ENCODE measurements at places on chromosomes 11 and 22.
A peak's percentile ranks its signal among the peaks of the same experiment; 100 is the strongest.

DNA sequence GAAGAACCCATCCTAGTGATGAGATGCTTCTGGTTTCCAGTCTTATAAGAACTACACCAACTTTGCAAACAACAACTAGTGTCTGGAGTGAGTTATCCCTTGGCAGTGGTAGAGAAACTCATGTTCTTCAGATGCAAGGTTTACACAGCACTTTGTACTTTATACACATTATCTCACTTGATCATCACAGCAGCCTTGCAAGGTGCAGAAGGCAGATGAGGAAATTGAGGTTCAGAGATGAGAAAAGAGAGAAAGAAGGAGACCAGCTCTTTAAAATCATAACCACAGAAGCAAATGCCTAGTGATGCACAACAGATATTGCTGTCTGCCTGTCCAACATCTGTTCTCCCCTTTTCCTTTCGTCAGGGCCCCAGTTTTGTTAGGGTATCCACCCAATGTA, 16.7 kb upstream of the CD44 start:
- no peak for DNase-seq

DNA sequence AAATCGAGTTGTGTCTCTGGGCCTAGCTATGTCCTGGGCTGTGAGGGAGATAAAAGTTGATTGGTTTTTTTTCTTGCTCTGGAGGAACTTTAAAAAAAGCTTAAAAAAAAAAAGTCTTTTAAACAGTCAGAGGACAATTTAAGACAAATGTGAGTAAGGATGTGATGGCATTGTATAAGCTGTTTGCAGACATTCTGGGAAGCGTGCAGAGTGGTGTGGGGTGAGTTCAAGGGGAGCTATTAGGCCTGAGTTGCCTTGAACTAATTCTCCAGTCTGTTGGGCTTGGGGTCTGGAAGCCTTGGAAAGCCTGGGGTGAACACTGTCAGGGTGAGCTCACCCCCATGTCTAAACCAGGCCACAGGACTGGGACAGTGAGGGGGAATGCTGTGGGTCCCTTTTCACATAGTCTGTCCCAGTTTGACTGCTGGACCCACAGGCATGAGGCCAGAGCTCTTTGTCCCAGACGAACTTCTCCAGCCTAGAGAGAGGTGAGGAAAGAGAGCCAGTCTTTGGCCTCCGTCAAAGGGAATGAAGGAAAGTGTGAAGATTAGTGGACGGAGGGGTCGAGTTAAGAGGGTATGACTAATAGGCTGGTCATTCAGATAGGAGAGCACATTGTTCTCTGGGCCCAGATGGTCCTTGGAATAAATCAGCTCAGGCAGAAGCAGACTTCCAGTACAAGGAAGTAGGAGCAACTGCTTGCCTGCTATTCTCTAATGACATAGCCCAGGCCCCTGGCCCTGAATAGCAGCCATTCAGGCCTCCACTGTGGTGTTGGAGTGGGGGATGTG, 76.4 kb upstream of the NNMT start:
- no peak for DNase-seq

GRCh38 chr11:122101625-122102291, 14.3 kb downstream of the BLID start:
- DNase-seq = no peak

- DNase-seq = no peak
These were observed 74.6 kb downstream of the AASDHPPT start for GRCh38 chr11:106152013-106152412.

DNA sequence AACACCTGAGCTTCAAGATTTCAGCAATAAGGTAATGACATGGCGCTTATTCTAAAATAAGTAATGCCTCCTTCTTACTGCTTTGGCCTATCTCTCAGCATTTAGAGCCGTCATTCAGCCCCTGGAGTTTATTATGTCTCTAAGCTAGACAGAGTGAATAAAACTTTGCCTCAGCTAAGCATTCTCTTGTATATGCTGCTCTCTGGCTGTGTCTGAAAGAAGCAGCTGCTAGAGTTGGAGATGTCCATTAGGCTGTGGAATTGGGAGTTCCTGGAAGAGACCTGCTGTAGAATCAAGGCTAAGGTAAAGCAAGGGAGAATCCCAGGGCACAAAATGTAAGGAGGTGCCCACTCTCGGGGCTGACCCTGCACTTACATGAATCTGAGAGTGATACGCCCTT, 35.5 kb upstream of the TTC12 start:
- no peak for DNase-seq

GRCh38 chr11:122269824-122270223, 153.8 kb upstream of the BLID start:
- no peak for DNase-seq

DNA sequence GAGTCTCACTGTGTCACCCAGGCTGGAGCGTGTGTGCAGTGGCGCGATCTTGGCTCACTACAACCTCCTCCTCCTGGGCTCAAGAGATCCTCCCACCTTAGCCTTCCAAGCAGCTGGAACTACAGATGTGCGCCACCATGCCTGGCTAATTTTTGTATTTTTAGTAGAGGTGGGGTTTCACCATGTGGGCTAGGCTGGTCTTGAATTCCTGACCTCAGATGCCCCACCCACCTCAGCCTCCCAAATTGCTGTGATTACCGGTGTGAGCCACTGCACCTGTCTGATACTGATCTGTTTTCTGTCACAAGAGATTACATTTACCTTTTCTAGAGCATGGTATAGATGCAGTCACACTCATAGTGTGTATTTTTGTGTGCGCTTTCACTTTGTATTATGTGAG, 11.6 kb downstream of the ATG13 start:
- no peak for DNase-seq

DNA sequence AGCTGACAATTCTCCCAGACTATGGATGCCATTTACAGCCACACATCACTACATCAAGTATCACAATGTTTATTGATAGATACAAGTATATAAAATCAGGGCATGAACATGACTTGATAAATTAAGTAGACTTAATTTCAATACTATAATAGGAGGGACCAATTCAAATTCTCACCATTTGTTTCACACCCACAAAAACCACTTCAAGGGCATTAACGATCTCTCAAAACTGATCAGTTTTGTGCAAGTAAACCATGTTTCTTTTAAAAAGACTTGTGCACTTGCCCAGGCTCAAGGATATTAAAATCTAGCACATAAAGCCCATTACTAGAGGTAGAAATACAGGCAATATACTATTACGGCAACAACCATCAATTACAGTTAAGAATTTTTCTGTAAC, 11.7 kb downstream of the EIF4G2 start:
- no peak for DNase-seq

DNA sequence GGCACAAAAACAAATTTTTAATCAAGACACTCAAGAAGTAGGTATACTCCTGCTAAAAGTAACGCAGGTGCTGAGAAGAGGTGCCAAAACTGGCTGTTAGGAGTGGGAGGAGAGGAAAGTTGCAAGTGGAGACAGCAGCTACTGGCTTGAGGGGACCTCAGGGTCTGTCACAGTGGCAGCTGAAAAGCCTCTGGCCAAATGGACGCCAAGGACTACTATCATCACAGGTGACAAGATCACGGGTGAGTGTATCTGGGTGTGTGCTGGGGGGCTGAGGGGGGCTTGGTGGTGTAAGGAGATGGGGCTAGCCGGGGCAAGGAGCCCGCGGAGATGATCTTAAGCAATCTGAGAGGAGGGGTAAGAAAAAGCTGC, 687 bp downstream of the ZNF202 start:
- no peak for DNase-seq

DNA sequence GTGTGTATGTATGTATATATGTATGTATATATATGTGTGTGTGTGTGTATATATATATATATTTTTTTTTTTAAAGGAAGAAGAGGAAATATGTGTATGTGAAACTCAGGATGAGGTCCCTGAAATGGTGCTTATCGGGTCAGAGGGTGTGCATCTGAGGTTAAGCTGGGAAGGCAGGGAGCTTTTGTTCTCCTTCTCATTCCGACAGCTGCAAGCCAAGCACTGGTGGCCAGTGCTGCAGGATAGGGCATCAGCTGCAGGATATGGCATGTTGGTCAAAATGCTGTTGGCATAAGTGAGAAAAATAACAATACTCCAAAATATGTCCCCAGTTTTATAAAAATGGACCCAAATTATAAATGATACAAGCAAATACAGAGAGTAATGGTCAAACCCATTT, 7.4 kb downstream of the SNRPD3 start:
- no peak for DNase-seq

DNA sequence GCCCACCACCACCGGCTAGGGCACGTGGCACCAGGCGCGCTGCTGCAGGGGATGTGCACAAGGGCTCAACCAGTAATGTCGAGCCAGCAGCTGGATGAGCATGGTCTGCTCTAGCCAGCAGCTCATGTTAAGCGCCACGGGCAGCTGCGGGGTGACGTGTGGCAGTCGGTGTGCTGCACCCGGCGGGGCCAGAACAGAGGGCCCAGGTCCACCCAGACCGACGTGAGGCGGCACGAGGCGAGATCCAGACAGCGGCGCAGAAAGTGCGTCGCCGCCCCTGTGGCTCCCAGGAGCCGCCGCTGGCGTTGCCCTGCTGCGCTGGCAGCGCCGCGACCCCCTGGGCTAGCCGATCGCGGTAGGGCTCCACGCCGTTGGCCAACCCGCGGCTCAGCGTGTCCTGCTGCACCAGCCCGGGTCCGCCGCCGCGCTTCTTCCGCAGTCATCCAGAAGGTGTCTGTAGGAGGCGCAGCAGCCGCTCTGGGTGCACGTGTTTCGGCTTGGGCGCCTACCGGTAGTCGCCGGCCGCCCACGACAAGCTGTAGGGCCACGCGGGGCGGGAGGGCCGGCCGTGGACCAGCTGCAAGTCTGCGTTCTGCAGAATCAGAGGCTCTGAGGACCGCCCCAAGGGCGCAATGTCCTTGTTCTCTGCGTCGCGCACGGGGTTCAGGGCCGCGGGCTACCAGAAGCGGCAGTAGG, 4.6 kb upstream of the GALR3 start:
- DNase-seq = peak; percentile 25

- no peak for DNase-seq
These were observed 28.5 kb downstream of the ARHGAP1 start for GRCh38 chr11:46671958-46672315.

DNA sequence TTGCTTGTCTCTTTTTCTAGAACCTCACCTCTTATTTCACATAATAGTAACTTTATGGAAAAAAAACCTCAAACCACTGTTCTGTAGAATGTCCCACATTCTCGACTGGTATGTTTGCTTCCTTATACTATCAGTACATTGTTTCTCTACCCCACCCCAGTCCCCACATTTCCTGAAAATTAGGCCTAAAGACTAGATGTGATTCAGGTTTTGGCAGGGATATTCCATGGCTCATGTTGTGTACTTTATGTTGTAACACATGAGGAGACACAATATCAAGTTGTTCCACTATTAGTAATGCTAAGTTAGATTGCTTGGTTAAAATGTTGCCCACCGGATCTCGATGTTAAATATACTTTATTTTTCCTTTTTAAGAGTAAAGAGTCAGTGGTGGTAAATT, 34.7 kb downstream of the DDIAS start:
- DNase-seq = no peak

DNA sequence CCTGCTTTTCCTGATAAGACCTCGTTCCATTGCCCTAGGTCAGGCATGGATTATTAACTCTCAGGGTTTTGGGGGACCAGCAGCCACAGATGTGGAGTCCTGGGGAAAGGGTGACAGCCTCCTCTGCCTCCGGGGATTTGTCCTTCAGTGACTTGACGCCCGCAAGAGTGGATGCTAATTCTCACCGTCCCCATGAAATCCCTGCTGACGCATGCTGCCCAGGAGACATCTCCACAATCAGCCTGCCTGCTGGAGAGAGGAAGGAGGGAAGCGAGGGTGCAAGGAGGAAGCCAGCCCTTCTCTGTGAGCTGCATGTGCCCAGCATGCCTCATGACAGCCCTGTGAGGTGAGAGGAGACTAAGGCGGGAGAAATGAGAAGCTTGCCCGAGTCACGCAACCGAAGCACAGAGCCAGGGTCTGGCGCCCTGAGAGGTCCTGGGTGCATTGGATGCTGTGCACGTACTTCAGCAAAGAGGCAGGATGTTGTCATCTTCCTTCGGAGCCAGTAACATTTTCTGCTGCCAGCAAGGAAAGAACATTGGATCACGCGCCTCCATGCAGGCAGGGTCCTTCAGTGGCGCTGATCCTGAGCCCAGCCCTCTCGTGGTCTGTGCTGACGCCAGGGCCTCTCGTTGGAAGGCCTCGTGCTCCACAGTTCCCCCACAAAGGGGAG, 27.3 kb upstream of the KRTAP5-6 start:
- DNase-seq = no peak

DNA sequence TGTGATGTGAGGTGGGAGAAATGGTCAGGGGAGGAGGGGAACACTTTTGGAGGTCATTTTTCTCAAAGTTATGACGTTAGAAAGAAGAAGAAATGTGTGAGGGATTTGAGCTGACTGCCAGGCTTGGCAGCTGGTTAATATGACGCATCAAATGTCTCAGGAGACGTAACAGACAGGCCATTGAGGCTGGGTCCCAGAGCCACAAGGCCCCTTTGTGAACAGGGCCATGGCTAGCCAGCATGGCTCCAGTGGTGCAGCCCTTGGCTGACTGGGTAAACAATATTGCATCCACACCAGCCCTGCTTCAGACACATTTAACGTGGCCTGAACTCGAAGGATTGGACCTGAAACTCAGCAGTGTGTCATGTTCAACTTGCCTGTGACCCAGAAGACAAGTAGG, 34.3 kb downstream of the AMOTL1 start:
- DNase-seq = no peak
